ENCODE measurements at places on chromosomes 1 and 21.

- peak; percentile 35 for DNase-seq
These were observed 1.1 kb downstream of the NR5A2 start for GRCh38 chr1:200028586-200029034.

DNA sequence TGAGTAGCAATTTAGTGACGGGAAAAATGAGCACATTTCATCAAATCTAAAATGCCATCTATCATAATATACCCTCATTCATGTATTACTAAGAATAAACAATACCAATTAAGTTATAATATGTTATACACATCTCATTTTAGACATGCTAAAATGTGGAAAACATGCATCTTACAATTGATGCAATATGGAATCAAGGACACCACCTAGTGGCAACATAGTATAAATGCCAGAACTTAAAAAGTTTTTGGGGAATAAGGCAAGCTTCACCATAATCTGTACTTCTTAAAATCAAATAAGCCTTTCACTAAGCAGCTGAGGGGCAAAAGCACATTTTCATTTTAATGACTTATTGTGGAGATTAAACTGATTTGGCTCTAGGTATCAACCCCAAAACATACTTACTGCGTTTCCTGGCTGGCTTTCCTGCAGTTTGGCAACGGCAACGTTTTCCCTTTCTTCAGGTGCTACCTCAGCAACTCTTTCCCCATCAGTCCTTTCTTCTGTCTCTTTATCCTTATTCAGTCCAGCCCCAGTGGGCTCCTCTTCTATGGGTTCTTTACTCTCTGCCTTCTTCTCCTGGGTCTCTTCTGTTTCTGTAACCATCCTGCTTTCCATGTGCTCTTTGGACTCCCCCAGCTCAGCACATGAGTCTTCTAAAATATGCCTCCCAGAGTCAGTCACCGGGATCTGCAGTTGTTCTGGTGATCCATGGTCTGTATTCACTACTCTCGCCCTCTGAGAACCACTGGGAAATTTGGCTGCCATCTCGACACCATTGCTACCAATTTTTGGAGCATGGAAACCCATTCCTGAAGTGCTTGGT is 11.4 kb downstream of the SDE2 start:
- peak; percentile 33 for DNase-seq

DNA sequence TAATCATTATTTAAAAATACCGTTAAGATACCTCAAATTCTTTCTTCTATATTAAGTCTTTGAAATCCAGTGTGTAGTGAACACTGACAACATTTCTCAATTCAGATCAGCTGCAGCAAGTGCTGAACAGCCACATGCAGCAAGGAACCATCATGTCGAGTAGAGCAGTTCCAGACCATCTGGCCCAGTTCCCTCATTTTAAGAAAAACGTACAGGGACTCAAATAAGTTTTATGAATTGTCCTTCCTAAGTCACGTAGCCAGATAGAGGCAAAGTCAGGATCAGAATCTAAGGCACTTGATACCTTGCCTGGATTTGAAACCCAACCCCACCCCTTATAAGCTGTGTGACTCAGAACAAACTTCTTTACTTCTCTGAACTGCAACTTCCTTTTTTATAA is 132.4 kb downstream of the PROX1 start:
- no peak for DNase-seq

DNA sequence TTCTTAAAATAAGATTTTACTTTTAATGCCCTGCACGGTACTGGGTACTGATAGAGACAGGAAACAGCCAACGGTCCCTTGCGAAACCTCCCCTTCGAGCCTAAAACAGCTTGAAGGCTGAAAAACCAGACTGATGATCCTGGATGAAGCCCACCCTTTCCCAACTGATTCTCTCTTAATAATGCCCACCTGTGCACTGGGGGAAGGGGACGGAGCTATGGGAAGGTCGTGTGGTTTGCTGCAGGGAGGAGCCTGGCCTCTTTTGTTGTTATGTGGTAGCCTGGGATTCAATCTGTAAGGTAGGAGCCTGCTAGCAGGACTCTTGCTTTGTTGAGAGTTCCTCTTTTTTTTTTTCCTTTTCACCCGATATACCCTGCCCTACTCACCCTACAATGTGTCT is 25.6 kb downstream of the SAMSN1 start:
- DNase-seq: no peak

GRCh38 chr1:12477936-12478611 is 139.9 kb downstream of the DHRS3 start:
- DNase-seq: peak; percentile 62

- DNase-seq: no peak
These were observed 54.0 kb upstream of the JUN start for GRCh38 chr1:58837886-58838285.

GRCh38 chr1:174112489-174113162 is 46.7 kb upstream of the RABGAP1L start:
- no peak for DNase-seq

GRCh38 chr1:151814426-151814825 is 9.2 kb upstream of the LINGO4 start:
- no peak for DNase-seq

DNA sequence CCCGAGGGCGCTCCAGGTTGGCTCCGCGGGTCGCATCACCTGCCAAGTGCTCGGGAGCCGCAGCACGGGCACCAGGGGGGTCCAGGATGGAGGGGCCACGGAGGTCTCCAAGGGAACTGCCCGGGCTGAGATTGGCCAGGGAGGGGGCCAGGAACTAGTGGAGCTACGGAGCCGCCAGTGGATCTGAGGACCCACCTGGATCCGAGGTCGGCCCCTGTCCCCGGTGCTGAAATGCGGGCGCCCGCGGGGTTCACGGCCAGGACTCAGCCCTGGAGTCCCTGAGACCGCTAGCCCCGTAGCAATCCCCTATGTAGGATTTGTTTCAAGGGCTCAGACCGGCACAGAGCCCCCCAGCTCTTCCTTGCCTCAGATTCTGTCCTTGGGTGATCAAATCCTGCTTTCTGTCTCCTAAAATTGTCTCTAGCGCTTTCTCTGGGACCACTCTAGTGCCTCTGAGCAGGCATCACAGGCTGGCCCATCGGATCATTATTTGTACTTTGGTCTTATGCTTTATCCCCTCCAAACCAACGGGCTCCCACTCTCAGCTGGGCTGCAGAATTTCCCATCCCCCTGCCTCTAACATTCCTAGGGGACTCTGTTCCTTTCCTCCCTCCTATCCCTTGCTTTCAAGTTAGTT is 27.3 kb downstream of the KIAA2013 start:
- DNase-seq: peak; percentile 83

DNA sequence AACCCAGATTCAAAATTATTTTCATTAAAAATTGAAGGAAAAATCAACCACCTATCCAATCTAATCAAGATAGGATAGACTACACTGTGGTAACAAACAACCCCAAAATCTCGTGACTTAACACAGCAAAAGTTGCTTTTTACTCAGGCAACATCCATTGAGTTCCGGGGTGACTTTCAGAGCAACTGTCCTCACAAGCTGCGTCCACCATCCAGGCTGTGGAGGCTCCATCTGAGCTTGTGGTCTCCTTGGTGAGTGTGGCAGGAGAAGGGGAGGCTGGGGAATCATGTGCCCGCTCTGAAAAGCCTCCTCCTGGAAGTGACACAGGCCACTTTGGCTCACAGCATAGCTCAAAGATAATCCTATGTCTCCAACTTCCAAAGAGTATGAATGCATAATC is 52.4 kb downstream of the CD2 start:
- no peak for DNase-seq

DNA sequence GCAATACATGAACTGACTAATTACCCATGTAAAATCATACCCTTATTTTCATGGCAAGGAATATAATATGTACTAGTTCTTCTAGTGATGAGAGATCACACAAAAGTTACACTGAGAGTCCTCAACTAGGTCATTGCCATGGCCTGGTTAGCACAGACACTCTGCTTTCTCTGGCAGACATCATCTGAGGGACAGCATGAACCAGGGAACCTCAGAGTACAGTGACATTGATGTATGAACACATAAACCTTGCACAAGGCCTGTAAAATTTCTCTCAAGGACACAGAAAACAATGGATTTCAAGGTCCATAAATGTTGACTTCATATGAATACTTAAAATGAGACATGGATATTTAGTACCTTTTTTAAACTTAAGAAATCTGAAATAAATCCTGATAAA is 108.8 kb upstream of the MAGI3 start:
- no peak for DNase-seq

Measured in iPS-NIHi11 (cell line).